ENCODE measurements at places on chromosomes 1 and 21.

GRCh38 chr1:33349081-33349759 lies 28.3 kb upstream of the A3GALT2 start:
- no peak for DNase-seq

GRCh38 chr1:203407296-203407695 lies 56.4 kb upstream of the FMOD start:
- no peak for DNase-seq

DNA sequence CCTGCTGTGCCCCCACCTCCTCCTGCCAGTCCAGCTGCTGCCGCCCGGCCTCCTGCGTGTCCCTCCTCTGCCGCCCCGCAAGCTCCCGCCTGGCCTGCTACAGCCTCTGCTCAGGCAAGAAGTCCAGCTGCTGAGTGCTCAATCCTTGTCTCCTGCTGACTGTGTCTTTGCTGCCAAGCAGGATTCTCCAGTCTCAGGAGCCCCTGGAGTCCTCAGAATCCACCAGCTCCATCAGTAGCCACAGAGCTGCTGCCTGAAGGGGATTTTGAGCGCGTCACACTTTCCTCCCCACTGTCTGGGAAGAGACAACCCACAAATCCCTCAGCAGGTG lies 973 bp downstream of the KRTAP10-11 start:
- no peak for DNase-seq

- DNase-seq: no peak
Observed at GRCh38 chr1:160006312-160006940, 25.4 kb downstream of the PIGM start.

DNA sequence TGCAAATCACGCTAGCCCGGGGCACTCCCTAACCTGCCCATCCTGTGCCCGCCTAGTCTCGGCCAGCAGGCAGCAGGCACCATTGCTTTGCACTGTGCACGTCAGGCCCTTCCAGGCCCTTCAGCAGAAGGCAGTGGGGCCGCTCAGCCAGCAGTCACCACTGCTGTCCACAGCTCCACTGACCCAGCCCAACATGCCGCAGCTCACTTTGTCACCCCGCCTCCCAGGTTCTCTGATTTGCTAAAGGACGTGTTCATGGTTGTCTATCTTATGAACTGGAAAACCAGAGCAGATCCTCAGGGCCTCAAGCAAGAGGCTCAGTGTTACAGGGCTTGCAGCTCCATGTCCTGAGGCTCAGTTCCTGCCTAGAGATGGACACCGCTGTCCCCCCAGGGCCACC lies 14.2 kb upstream of the SPOCD1 start:
- no peak for DNase-seq

DNA sequence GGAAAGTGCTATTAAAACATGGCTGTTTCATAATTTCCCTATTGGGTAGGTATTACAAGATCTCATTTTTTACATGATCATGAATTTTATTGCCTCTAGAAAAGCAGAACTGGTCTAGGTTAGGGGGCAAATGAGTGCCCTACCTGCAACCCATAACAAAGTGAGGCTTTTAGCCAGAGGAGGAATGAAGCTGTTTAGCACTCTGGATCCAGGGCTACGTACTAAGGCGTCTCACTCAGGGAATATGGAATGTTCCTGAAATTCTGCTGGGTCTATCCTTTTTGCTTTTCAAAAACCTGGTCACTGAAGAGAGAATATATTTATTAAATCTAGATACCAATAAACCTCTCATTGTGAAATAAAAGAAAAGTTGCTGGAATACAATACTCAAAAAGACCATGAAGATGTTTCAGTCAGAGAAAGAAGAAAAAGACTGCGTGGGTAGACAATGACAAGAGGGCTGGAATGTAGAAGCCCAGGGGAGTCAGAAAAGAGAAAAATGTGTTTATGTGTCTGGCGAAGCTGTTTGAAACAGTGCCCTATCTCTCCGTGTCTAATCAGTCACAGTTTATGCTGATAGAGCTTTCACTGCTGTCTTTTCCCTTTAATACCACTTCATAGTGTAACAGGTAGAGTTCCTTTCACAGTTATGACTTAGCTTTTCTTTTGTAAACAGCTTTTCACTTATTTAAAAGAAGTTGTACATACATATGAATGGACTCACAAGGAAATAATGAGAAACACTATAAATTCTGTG lies 25.0 kb upstream of the SYDE2 start:
- DNase-seq: no peak

GRCh38 chr1:226617109-226617508 lies 68.5 kb downstream of the STUM start:
- DNase-seq: no peak

GRCh38 chr1:1325288-1326074 lies 879 bp downstream of the CPTP start:
- DNase-seq: no peak

- DNase-seq: no peak
Observed at GRCh38 chr1:222546548-222547259, 1.2 kb downstream of the HHIPL2 start.

GRCh38 chr1:157992031-157992832 lies 1.2 kb upstream of the KIRREL1 start:
- DNase-seq: peak; percentile 47

- DNase-seq: no peak
Observed at GRCh38 chr1:9291914-9292360, 757 bp upstream of the SPSB1 start.

DNA sequence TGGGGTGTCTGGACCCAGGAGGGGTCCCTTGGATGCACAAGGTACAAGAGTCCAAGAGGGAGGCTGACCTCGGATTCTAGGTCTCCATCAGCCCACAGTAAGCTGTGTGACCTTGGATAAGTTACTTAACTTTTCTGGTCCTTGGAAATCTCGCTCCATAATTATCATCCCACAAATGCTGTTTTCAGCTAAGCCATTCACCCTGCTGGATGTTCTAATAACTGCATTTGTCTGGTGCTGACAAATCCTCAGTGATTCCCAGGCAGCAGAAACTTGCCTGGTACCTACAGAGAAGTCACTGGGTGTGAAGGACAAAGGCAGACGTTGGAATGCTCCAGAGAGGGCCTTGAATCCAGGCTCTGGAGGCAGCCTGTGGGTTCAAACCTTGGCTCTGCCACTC lies 89.7 kb downstream of the IGSF21 start:
- DNase-seq: no peak

GRCh38 chr1:116119876-116120275 lies 8.7 kb downstream of the MAB21L3 start:
- DNase-seq: no peak

DNA sequence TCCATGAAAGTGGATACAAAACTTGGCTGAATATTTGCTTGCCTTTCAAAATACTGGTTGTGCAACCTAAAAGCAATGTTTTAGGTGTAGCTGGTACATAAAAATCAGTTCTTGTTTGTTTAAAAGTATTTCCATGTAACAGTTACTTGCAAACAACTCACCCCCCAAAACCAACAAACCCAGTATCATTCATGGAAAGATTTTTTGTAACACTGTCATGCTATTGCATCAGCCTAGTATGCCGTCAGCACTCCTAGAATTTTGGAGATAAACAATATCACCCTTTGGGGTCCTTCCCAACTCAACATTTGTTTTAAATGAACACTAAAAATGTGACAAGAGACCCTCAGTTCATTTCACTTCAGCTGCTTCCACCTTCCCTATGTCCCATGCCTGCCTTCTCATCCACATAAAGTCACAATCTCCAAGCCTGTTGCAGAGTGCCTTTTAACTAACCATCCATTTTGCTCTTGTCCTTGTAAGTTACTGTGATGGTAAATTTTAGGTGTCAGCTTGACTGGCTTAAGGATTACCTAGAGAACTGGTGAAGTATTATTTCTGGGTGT lies 425.3 kb downstream of the DUSP10 start:
- no peak for DNase-seq

GRCh38 chr1:231933711-231934626 lies 307.4 kb downstream of the DISC1 start:
- no peak for DNase-seq

GRCh38 chr1:197451381-197451780 lies 183.3 kb downstream of the CRB1 start:
- no peak for DNase-seq

- DNase-seq: no peak
Observed at GRCh38 chr1:245260110-245260882, 105.5 kb downstream of the KIF26B start.

GRCh38 chr1:121471523-121471922 lies 286.7 kb downstream of the SRGAP2C start:
- DNase-seq: no peak

GRCh38 chr1:8339203-8339600 lies 21.3 kb downstream of the SLC45A1 start:
- no peak for DNase-seq

DNA sequence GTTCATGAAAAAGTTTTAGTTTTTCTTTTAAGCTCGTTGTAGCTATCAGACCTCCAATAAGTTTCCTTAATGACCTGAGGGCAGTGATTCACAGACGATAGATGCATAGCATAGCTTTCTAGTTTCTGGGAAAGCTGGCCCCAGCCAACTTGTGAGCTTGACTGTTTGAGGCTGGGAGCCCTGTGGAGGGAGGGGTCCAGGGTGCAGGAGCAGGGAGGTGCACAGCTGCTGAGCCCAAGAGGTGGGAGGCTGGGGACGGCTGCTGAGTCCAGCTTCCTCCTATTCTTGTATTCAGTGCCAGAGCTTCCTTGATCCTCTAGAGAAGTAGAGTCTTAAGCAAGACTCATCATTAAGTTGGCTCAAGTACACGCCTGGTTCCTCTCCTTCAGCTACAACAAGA lies 11.0 kb upstream of the AVPR1B start:
- DNase-seq: no peak

DNA sequence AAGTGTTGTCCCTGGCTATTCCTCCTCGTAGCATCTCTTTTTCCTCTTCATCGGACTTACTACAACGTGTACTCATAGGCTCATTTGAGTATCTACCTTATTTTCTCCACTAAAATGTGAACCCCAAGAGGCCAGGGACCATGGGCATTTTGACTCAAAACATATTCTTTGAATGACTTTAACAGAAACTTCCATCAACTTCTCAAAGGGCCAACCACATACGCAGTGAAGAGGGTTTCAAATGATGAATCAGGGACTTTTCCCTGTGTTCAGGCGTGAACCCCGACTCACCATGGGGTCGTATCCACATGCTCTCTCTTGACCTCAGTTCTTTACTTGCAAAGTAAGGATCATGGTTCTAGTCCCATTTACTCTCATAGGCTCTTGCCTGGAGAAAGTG lies 20.2 kb upstream of the GPR137B start:
- no peak for DNase-seq

DNA sequence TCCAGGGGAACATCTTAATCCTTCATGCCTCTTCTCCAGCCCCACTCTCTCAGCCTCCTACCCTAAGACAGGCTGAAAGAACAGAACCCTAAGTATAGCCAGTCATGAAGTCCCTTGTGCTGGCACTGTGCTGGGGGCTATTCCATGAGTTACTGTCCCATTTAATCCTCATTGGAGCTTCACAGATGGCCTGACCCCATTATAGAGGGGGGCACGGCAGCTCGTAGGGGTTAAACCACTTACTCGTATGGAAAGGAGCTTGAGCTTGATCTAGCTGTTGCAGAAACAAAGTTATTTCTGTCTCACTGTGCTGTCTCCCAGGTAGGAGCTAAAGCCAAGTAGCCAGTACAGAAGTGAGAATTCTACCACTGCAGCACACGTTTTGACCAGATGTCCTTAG lies 203.2 kb upstream of the COA6 start:
- DNase-seq: no peak

DNA sequence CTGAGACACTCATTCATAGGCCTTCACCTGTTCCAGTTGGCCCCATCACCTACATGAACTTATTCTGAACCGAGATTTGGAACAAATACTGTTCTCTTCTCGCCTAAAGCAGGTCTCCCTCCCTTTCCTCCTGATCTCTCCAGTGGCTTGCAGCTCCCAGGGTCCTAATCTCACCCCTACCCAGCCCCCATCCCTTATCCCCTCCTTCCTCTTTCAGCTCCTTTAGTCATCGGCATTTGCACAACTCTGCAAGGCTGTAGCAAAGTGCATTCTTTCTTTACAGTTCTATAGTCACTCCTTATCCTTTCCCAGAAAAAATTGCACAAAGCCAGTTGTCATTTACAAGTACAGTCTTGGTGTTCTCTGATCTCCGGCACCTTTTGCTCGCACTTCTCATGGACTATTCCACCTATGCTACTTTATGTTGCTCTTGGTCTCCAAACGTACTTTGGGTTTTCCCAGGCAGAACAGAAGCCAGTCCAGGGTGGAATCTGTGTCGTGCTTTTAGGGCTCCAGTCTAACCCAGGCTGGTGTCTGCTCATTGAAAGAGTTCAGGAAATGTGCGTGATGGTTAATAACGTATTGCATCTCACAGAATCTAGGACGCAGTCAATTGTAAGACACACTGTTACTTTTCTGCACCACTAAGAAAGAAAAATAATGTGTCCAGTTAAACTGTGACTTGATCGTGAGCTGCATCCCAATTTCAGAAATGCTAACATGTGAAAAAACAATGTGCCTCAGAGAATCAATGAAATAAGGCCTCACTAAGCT lies 965 bp downstream of the ABCA4 start:
- DNase-seq: no peak

DNA sequence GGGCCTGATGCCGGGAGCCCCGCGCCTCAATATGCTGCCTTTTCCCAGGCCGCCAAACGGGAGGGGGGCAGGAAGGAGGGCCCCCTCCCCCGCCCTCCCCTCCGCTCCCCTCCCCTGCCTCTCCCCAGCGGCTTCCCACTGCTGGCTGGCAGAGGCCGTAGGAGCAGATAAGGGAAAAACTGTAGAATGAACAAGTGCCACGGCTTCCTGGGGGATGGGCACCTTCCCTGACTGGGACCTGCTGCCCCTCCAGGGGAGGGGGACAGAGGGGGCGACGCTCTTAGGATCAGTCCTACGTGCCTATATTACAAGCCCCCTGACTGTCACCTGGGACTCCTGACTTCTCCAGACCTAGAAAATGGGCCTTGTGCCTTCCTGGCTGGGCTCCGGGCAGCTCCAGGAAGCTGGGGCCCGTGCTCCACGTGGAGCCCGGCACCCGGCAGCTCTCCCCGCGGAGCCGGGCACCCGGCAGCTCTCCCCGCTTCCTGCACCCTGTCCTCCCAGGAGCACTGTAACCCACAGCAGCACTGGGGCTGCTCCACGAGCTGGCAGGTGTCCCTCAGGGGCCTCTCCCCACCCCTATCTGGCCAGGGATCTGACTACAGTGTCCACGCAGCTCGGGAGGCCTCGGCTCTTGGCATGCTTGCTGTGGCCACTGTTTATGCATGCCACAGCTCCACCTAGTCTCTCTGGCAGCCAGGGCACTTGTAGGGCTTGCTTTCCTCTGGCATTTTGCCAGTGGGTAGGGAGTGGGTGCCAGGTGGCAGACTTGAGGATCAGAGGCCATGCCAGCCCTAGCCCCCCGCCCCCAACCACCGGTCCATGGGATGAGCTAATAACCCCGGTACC lies 674 bp upstream of the HES5 start:
- DNase-seq: peak; percentile 56

GRCh38 chr1:13617108-13617507 lies 33.5 kb downstream of the PDPN start:
- no peak for DNase-seq

GRCh38 chr1:10225573-10225972 lies 15.2 kb downstream of the KIF1B start:
- no peak for DNase-seq

- DNase-seq: no peak
Observed at GRCh38 chr1:170213596-170213995, 67.8 kb downstream of the NTMT2 start.

GRCh38 chr1:116460783-116461376 lies 87.8 kb downstream of the ATP1A1 start:
- DNase-seq: no peak

All from anterior cingulate cortex (tissue), 58 donors.